GM12865 (cell line): ENCODE measurements at places on chromosomes 12 and 14.

DNA sequence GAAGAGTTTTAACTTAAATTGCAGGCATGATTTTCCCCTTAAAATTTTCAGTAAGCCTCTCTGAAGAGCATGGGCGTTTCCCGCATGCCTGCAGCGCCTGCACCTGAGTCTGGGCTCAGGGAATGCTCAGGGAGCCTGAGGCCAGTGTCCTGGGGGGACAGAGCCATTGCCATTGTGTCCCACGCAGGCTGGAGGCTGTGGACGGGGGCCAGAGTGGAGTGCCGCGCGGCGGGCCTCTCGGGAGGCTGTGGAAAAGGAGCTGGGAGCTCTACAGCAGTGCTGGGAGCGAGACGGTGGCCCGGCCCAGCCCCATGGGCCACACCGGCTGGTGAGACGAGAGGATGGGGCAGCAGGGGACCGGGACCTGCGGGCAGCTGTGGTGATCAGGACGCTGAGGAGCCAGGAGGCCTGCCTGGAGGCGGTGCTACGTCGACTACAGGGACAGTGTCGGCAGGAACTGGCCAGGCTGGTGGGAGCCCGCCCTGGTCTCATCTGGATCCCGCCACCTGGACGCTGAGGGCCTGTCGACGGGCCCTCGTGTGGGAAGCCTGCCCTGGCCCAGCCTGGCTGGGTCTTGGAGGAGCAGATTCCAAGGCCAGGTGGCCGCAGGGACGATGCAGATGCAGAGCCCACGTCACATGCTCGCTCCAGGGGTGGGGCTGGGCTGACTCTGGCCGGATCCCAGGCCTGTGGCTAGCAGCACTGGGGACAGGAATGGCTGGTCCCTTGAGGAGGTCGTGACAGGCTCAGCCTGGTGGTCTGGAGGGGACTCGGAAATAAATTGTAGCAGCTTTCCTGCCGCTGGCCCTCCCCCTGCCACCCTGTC is 7.6 kb downstream of the TEDC1 start:
- no peak for DNase-seq

- peak; percentile 40 for DNase-seq
Observed at GRCh38 chr12:103840462-103840875, 565 bp downstream of the NT5DC3 start.

GRCh38 chr12:69471076-69471430 is 865 bp downstream of the FRS2 start:
- DNase-seq, result no peak

DNA sequence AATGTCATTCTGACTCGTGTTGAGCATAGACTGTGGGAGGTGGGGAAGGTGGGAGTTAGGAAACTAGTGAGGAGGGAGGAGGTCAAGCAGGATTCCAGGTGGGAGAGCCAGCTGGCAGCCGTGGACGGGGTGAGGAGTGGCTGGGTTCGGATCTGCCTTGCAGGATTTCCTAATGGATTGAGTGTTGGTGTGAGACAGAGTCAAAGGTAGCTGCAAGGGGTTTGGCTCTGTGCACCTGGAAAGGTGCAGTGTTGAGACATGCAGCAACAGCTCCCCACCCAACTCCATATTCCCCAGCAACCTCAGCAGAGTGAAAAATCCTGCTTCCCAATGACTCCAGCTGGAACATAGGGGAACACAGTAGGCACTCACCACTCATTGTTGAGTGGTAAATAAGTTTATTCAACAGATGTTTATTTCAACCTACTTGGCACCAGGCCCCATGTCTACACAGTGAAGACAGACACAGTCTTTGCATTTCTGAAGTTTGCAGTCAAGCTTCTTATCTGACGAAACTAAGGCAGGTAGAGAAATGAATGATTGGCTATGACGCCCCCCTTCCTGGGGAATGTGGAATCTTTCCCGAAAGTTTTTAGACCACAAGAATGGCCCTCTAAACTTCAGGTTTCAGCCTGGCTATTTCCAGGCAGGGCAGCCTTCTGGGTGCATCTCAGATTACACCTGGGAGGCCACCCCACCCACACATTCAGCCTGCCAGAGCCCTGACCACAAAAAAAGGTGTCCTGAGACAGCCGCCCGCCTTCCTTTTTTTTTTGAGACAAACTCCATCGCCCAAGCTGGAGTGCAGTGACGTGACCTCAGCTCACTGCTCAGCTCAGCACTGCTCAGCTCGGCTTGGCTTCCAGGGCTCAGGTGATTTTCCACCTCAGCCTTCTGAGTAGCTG is 37.9 kb upstream of the PLEKHG6 start:
- DNase-seq, result peak; percentile 39

DNA sequence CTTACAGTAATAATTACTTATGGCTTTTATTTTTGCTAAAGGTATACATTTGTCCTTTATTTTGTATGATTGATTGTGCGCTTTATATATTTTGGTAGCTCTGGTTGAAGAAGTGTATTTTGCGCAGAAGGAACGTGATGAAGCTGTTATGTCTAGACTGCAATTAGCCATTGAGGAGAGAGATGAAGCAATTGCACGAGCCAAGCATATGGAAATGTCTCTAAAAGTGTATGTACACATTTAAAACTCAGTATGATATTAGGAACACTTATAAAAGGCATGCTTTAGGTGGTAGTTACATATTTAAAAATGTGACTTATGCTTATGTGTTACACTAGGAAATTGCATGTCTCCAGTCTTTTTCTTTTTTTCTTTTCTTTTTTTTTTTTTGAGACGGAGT is 87.5 kb downstream of the MIPOL1 start:
- no peak for DNase-seq

DNA sequence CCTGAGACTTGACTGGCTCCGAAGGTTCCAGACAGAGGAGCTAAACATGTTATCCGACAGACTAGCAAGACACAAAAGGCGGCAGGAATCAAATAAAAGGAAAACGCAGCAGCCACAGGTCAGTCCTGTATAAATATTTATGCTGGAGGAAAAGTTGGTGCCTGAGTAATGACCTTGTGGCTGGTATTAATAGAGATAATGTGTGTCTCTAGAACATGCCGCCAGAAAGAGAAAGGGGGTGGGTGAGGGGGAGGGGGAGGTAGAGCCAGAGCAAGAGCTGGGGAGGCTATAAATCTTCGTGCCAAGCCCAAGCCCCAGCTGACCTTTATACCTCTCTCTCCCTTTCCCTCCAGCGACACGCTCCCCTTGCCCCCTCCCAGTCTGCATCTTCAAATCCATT is 590.4 kb downstream of the MED13L start:
- DNase-seq, result no peak

DNA sequence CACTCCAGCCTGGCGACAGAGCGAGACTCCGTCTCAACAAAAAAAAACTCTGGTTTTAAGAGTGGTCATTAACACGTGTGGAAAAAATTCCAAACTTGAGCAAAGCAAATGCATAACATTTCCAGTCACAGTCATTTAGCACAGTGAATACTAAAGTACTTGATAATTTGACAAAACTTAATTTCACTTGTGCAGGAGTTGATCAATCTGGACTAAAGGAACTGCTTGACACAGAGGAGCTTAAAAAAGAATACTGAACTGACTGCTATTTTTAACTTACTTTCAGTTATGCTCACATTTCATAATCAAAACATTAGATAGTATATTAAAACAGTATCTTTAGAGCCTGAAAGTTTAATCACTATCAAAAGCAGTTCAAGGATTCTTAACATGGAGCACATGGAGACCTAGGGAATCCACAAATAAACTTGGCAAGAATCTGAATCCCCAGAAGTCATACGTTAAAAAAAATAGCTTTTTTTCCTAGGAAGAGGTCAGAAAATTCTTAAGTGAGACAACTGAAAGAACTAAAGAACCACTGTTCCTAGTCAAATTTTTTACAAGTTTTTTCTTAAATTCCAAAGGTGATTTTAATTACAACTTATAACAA is 7.4 kb downstream of the UBE2N start:
- DNase-seq, result no peak

GRCh38 chr14:22837114-22837749 is 847 bp downstream of the MMP14 start:
- no peak for DNase-seq
